ENCODE measurements at places on chromosomes 12 and 14.

GRCh38 chr14:64706119-64706592 is 1.9 kb downstream of the PLEKHG3 start:
- no peak for DNase-seq

DNA sequence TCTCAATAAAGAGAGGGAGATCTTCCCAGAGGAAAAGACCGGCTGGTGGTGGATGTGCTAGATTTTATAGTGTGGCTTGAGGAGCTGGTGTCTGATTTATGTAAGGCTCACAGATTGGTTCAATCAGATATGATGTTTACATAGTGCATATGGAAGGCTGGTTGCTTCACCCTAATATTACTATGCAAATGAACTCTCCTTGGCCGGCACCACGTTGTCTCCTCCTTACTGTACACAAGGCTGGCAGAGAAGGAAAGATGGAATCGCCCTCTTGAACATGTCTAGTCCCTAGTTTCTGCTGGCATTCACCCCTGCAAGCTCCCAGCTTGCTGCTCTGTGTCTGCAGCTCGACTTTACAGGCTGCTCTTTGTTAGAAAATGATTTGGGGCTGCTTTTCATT is 8.9 kb downstream of the FAM186A start:
- no peak for DNase-seq

DNA sequence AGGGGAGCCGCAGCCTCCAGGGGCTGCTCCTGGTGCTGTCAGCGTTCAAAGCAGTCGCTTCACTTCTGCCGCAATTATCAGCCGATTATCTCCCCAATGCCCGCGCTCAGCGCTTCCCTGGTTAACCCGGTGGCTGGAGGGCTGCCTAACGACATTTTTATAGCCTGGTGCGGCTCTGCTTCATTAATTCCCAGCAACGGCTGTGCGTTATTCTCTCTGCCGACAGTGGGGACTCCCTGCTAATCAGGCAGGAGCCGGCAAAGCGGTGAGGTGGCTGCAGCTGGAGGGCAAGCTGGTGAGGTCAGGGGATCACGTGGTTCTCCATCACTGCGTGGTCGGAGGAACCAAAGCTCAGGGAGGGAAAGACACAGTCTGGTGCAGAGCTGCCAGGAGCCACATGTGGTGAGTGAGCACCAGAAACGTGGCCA is 62.9 kb downstream of the GLRX5 start:
- DNase-seq: no peak

- no peak for DNase-seq
These were observed 1.4 kb upstream of the GARIN2 start for GRCh38 chr14:67187826-67188225.

DNA sequence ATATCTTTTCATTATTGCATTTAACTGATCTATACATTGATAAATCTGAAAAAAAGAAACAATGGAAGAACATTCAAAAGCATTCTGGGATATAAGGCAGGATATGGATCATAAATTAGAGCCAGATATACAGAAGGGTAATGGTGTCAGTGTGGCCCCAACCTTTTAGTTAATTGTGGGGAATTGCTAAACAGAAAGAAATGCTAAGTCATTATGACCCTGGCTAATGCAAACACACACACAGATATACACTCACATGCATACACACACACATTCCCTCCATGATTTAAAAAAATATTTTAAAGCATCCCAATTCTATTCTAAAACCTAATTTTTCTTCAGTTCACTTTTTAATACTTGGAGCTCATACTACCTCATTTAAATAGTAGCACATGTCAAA is 404.5 kb downstream of the BCAT1 start:
- no peak for DNase-seq

- DNase-seq: no peak
These were observed 123.7 kb upstream of the GARIN6 start for GRCh38 chr12:99523853-99524252.

DNA sequence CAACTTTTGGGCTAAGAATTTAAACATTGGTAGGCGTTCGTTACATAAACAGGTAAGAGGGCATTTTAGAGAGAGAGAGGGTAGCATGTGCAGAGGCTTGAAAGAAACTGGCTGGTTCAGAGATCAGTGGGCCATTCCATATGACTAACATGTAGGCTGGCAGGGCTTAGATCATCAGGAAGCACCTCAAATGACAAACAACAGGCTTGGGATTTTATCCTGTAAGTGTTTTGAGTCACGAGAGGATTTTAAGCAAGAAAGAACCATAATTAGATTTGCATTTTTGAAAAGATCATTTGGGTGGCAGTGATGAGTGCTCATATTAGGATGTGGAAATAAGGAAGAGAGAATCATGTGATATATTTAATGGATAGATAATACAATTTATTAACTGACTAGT is 8.7 kb upstream of the PLEKHA5 start:
- no peak for DNase-seq

DNA sequence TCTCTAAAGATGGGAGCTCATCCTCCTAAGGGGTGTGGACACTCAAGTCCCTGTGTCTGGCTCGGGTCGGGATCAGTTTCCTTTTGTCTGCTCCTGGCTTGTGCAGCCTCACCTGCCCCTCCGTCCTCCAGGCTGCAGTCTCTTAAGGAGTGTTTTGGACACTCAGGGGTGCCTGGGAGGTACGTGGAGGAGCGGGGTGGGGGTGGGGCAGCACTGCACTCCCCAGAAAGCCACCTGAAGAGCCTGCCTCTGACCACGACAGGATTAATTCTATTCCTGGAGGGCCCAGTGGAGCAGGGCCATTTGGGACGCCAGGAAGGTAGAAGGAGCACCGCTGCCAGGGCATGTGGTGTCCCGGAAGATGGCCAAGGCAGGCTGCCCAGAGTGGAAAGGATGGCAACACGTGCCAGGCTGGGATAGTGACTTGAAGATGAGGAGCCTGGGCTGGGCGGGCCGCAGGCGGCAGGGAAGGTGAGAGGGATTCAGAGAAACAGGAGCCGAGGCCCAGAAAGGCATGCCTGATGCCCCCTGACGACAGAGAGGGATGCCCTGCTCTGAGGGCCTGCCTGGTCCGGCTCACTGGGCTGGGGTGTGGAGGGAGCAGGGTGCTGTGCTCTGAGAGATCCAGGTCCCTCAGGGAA is 14.8 kb upstream of the LRTM2 start:
- DNase-seq: no peak

DNA sequence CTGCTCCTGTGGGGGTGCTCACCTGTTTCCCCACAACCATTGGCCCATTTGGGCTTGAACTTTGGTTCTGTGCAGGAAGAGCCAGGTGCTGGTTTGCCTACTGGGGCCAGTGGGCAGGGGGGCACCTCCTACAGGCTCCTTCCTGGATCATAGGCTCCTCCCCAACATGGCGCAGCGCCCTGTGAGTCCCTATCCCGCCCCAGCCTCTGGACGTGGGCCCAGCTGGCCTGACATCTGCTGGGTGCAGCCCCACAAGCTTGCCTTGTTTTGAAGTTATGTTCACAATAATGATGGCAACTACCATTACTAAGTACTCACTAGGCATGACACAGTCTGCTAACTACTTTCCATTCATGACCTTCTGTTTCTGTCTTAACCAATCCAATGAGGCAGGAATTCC is 147.8 kb downstream of the RBM19 start:
- DNase-seq: no peak

DNA sequence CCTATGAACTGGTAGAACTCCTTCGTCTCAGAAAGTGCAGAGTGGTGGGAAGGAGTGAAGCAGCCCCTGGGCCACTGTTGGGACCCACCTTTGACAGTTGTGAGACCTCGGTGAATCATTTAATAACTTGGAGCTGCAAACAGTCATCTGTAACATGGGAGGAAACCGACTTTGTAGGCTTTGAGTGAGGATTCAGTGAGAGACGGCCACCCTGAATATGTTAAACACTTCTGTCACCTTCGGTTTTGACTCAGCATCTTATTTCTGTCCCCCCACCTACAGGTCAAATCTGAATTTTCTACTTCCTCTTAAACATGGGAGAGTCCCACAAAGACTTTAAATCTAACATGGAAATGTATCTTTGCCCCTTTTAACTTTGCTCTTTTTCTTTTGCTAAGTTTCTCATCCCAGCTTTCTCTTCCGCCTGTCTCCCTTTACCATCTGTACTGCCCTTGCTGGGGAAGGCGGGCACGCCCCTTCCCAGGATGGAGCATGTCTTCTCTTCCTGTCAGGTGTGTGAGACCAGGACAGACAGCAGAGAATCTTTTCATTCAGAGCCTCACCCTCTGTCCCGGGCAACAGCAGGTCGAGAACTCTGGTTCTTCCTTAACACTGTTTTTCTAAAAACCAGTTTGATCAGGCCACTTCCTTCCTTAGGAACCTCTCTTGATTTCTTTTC is 37.1 kb downstream of the ZC3H14 start:
- DNase-seq: peak; percentile 6

- no peak for DNase-seq
These were observed 21.1 kb downstream of the SMCO2 start for GRCh38 chr12:27467641-27468040.
